ENCODE measurements at places on chromosomes 13 and 19. TPM values are rescaled to one million over a fixed set of nuclear protein-coding genes. Genes with fewer than 3 reads are reported as not detected.

DMWD gene
- 36.3 TPM for total RNA-seq

UCHL3 gene
- total RNA-seq: 54.9 TPM

ZNF575 gene
- total RNA-seq: 1.5 TPM

SIGLECL1 gene
- not detected for total RNA-seq

CAPN12 gene
- 5.2 TPM for total RNA-seq

ZNF547 gene
- total RNA-seq: 1.8 TPM

PEAK3 gene
- not detected for total RNA-seq

NLRP11 gene
- total RNA-seq: not detected

NKPD1 gene
- 0.05 TPM for total RNA-seq

DENND1C gene
- total RNA-seq: 0.56 TPM

KLK3 gene
- total RNA-seq: not detected

WDR87 gene
- not detected for total RNA-seq

ADAMTSL5 gene
- 4.1 TPM for total RNA-seq

LILRA2 gene
- total RNA-seq: not detected

SERPINE3 gene
- not detected for total RNA-seq

GPX4 gene
- total RNA-seq: 425 TPM

ZNF571 gene
- 1.1 TPM for total RNA-seq

ZNF432 gene
- total RNA-seq: 1.7 TPM

NACC1 gene
- 42.5 TPM for total RNA-seq

ZNF235 gene
- 3.0 TPM for total RNA-seq

B3GNT8 gene
- total RNA-seq: not detected

HNRNPUL1 gene
- total RNA-seq: 340 TPM

GAS6 gene
- 6.4 TPM for total RNA-seq

TMEM59L gene
- total RNA-seq: 6.3 TPM

LEUTX gene
- not detected for total RNA-seq

EID2 gene
- total RNA-seq: 40.8 TPM

RNASEH2A gene
- 49.2 TPM for total RNA-seq

KCNJ14 gene
- total RNA-seq: 2.1 TPM

LRFN3 gene
- total RNA-seq: 21.5 TPM

IGSF23 gene
- total RNA-seq: 0.26 TPM

ZNF429 gene
- total RNA-seq: not detected

FLT3 gene
- not detected for total RNA-seq

PPP1R12C gene
- 81.2 TPM for total RNA-seq

TMEM255B gene
- 0.65 TPM for total RNA-seq

FXYD1 gene
- not detected for total RNA-seq

C1QTNF9B gene
- not detected for total RNA-seq

GFY gene
- total RNA-seq: 0.18 TPM

ZNF701 gene
- 0.17 TPM for total RNA-seq

LILRA1 gene
- not detected for total RNA-seq

CEACAM18 gene
- not detected for total RNA-seq

CEACAM6 gene
- total RNA-seq: 30.9 TPM

KIR2DL3 gene
- not detected for total RNA-seq

FFAR1 gene
- not detected for total RNA-seq

CGB3 gene
- total RNA-seq: 0.14 TPM

Data from A549 treated with DMSO at 1 μM for 4 hours (cell line).